Stimulated activated CD4-positive, alpha-beta T cell treated with anti-CD3 and anti-CD28 coated beads, Interleukin-4, amount 100 ng/mL, for 4 hours (primary cell): ENCODE measurements at places on chromosomes 3 and 15.

DNA sequence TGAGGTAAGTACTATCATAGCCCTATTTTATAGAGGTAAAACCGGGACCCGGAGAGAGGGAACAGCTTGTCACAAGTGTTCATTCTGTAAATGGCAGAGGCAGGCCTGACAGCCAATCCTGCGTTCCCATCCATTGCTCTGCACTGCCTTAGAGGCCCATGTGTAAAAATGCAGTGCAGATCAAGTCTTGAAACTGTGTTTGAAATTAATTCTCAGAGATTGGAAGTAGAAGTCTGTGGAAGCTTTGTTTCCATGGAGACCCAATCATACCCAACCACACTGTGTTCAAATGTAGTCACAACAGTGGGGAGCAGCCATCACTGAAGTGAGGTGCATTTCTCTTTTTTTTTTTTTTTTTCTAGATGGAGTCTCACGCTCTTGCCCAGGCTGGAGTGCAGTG, 13.1 kb upstream of the DNASE1L3 start:
- no peak for DNase-seq

GRCh38 chr3:78985981-78986380, 781.8 kb downstream of the ROBO1 start:
- no peak for DNase-seq

GRCh38 chr15:63089260-63090043, 32.2 kb upstream of the LACTB start:
- no peak for DNase-seq

DNA sequence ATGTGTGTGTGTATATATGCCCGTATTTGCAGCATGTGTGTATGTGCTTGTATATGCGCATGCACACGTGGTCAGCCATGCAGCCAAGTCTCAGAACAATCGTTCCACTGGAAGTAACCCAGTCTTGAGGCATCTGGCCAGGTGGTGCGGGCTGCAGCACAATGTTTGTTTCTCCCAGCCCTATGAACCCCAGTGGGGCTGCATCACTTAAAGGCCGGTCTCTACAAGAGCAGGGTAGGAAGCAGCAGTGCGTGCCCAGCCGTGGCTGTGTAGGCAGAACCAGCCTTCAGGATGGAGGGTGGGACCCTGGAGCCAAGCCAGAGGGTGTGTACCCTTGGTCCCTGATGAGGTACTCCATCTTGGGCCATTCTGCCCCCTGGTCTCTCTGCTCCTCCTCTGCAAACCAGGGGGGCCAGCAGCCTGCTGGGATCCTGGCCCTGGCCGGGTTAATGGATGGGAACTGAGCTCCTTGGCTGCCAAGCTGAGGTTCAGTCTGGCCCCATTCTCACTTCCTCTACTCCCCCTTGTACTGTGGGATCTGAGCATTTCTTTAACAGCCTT, 11.8 kb downstream of the KLF13 start:
- DNase-seq, result no peak

DNA sequence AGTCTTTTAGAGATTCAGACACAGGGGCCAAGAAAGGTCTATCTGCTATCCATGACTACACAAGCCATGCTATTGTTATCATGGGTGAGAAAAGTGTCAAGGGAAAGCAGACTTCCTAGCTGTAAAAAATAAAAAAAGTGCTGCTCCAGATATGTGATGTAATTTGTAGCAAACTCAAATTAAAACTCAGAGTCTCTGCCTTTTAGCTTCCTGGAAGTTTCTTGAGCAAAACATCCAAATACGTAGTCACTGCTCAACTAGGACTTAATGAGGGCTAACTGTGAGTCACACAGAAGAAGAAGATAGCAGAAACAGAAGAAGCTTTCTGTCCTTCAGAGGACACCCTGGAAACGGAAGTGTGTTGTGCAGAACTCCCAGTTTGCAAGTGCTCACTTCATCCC, 393.4 kb upstream of the NR2F2 start:
- no peak for DNase-seq

- DNase-seq, result no peak
Measured at GRCh38 chr3:47089630-47090029, 74.3 kb downstream of the SETD2 start.

- DNase-seq, result no peak
Measured at GRCh38 chr3:122272879-122273278, 52.2 kb upstream of the CSTA start.

DNA sequence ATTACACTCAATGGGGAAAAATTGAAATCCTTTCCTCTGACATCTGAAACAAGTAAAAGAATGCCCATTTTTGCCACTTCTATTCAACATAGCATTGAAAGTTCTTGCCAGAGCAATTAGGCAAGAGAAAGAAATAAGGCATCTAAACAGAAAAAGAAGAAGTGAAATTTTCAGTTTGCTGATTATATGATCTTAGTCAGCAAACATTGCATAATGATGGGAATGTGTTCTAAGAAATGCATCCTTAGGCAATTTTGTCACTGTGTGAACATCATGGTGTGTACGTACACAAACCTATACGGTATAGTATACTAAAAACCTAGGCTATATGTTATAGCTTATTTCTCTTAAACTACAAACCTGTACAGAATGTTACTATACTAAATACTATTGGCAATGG, 278.0 kb downstream of the CGGBP1 start:
- no peak for DNase-seq

DNA sequence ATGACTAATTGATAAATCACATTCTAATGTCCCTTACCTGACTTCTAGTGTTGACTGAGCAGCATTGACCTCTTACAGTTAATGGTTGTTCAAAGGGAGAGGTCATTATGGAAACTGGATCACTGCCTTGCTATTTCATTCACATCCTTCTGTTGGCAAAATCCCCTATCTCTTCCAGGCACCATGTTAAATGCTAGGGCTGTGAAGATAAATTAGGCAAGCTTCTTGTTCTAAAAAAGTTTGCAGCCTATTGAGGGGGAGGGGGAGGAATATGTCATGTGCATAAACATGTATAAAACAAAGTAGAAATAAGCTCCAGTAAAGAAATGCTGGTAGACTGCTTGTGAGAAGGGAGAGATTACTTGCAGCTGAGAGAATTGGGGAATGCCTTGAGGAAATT, 84.8 kb upstream of the MLF1 start:
- no peak for DNase-seq

GRCh38 chr15:84992157-84992944, 10.7 kb downstream of the PDE8A start:
- peak; percentile 17 for DNase-seq

DNA sequence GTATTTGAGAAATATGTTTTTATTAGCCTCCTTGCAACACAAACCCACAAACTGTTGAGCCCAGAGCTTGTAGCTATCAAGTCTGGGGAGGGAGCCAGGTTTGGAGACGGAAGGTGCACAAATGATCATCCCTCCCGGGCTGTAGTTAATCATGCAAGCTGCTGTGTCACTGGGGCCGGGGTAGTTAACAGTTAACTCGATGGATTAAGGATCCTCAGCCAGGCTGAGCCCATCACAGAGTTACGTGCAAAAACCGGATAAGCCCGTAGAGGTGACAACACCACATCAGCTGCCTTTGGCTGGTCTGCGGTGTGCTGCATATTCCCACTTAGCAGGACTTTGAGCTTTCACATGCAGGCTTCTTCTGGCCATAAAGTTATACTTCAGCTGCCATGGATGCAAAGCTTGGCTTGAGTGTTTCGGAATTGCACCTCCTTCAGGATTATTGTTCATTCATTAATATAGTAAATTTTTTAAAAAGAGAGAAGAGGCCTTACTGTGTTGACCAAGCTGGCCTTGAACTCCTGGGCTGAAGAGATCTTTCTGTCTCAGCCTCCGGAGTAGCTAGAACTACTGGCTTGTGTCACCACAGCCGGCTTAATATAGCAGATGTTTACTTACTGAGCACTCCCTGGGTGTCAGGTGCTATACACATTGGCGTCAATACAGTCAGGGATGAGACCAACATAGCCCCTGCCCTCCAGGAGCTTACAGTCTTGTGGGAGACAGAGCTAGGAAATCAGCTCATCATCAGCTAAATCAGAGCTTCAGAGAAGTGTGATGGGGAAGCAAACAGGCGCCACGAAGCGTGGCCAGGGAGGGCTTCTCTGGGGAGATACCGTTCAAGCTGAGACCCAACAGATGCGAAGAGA, 226.8 kb upstream of the BHLHE40 start:
- DNase-seq, result no peak

DNA sequence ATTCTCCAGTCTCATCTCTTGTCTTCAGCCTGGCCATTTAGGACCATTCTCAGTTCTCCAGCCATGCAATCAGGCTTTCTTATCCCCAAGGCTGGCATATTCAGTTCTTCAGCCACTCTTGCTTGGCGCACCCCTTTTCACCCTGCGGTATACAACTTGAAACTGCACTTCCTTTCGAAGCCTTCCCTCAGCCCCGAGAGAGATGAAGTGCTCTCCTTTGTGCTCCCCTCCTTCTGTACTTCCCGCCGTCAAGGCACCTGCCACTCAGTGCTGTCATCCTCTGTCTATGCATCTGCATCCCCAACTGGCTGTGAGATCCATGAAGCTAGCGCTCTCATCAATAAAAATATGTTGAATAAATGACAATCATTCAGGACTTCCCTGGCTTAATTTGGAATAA, 45.7 kb downstream of the MORC1 start:
- no peak for DNase-seq

DNA sequence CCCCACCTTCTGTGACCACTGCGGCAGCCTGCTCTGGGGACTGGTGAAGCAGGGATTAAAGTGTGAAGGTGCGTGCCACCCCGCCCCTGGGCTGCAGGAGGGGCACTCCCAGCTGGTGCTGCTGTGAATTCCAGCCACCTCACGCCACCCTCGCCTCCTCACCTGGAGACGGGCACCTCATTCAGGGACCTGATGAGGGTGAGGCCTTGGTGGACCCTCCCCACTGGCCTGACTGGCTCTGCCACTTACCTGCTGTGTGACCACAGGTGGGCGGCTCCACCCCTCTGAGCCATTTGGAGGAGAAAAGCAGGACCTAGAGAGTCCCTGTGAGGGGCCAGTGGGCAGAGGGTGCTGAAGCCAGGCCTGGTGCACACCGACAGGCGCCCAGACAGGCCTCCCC, 22.5 kb downstream of the PRKCD start:
- no peak for DNase-seq

DNA sequence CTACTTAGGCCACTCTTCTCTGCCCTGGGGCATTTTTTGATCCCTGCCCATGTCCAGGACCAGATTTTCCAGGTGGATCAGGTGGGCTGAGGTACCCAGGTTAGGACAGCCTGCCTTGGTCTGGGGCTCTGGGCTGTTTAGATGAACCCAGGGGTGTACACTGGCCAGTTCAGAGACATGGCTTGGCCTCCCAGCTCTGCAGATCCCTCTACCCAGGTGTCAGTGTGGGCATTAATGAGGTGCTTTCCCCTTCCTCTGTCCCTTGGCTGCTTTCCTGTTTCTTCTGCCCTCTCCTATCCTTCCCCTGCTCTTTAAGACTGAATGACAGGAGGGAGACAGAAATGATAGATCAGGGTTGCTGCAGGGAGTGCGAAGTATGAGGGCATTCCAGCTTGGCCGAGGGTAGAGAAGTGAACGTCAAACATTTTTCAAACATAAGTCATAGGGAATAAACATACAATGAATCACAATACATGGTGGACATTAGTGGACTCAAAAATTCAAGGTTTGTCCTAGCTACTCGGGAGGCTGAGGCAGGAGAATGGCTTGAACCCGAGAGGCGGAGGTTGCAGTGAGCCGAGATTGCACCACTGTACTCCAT, 30.5 kb downstream of the RTP1 start:
- no peak for DNase-seq

DNA sequence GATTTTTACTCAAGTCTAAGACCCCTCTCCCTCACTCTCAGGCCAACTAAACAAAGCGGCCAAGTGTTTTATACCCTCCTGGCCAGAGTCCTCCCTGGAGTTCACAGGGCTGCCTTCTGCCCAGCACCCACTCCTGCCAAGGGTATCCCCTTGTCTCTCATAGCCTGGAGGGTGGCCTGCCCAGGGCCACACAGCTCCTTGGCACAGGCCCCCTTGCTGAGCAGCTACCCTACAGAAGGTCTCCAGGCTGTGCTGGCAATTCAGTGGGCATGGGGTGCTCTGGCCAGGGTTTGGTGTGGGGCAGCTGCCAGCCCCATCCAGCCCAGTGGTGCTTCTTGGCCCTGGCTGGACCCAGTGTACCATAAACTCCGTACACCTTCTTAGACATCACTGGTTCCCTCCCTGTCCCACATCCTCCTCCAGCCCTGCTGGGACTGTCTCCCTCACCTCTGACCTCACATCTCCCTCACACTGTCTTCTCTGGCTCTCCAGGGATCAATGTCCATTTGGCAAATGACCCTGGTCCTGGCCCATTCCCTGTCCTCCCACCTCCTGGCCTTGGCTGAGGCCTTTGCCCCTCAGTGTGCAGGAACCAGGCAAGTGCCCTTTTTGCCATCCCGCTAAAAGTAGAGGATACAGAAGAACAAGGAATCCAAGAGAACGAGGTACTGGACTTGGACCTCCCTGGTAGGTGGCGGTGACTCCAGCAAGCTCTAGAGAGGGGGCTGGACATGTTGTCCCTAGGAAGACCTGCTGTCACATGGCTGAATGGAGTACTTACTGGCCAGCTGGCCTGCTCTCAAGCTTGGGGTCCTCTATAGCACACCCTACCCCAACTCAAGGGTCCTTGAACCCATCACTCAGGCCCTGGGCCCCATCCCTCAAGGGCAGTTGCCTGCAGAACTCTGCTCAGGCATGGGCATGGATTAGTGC, 50.0 kb upstream of the TRPM1 start:
- no peak for DNase-seq

- no peak for DNase-seq
Measured at GRCh38 chr15:35247150-35247549, 162.1 kb upstream of the NANOGP8 start.

- no peak for DNase-seq
Measured at GRCh38 chr3:133973249-133973980, 56.3 kb downstream of the SLCO2A1 start.

DNA sequence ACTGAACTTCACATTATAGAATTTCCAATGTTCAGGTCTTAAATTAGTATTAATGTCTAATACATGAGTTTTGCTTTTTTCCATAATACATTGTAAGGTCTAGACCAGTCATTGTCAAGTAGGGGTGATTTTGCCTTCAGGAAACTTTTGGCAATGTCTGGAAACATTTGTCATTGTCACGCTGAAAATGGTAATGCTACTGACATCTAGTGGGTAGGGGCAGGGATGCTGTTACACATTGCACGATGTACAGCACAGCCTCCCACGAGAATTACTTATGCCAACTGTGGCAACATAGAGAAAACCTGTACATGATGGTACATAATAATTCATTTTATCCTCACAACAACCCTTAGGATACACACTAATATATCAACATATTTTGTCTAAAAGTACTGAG, 384.1 kb downstream of the CADM2 start:
- DNase-seq, result no peak
